Kidney (tissue), 22 donors: ENCODE measurements at places on chromosomes 16 and 17.

DNA sequence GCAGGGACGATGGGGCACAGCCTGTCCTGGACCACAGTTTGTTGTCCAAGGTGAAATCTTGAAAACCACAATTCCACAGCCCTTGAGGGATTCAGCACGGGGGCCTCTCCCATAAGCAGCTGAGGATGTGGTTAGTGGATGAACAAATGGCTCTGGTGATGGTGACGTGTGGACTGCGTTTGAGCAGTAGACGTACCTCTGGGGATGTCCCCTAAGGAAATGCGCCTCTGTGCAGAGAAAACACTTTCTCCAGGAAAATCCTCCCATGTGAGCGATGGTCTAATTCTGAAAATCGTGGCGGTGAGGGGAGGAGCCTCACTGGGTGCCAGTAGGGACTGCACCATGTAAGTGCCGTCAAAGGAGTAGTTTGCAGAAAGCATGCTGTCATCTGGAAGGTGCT, 2.7 kb upstream of the SEPTIN12 start:
- no peak for DNase-seq

- DNase-seq = no peak
These were observed 31.3 kb downstream of the GRIN2A start for GRCh38 chr16:10150906-10151305.

GRCh38 chr17:7586673-7587419, 3.0 kb downstream of the SOX15 start:
- peak; percentile 55 for DNase-seq

DNA sequence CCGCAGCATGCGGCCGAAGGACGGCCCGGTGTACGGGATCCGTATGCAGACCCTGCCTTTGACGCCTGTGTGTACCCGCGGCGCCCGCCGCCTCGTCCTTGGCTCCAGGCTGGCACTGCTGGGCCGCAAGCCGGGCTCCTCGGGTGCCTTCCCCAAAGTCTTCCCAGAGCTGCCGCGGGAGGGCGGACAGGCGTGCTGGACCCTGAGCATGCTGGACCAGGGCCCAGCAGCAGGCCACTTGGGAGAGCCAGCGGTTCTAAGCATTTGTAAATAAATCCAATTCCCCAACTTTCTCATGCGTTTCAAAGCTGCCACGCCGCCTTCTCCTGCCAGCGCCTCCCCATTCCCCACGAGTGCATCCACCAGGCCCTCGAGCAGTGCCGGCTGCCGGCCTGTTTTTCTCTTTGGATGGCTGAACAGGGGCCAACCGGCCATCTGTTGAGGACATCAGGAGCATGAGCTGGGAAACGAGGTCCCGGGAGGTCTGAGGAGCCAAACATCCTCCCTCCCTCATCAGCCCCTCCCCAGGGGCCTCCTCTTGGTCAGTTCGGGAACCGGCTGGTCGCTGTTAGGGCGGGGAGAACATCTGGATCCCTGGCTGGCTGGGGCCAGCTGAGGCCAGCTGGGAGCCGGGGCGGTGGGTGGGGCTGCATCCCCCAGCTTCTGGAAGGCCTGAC, 20.5 kb upstream of the PABPN1L start:
- peak; percentile 31 for DNase-seq

- peak; percentile 95 for DNase-seq
These were observed 3.9 kb downstream of the RSAD1 start for GRCh38 chr17:50482516-50482915.
